ENCODE measurements at places on chromosomes 7 and 10.

- DNase-seq: no peak
Measured at GRCh38 chr10:17084258-17084657, 45.4 kb downstream of the CUBN start.

DNA sequence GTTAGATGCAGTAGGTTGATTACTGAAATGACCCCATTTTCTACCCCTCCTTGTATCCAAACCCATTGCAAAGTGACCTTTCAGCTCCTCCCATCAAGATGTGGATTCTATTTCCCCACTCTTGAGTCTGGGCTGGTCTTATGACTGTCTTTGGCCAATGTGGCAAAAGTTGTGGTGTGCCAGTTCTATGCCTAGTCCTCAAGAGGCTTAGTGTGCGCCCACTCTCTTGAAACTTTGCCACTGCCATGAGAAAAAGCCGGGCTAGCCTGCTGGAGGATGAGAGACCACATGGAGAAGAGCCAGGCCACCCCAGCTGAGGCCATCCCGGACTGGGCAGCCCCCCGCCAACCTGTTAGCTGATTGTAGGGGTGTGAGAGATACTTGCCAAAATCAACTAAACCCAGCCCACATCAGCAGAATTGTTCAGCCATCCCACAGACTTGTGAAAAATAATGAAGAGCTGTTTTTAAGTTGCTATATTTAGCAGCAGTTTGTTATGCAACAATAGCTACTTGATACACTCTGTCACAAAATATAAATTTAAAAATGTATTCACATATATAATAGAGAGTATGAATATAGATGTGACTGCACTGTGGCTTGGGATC is 131.0 kb upstream of the PALS2 start:
- no peak for DNase-seq

DNA sequence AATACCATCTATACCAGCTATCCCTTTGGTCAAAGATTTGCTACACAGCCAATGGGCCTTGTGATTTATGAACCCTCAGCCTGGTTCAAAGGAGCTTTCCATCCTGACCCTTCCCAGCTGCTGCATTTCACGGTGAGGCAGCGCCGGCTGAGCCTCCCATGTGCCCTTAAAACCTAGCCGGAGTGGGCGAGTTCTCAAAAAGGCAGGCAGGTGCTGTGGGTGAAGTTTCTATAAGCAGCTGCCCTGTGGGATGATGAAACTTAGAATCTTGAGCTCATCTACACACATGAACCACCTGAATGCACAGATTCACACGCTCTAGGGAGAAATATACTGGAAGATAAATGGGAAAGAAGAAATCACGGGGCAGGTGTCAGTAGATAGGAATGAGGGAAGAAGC is 224.7 kb downstream of the MLLT10 start:
- no peak for DNase-seq

- no peak for DNase-seq
Measured at GRCh38 chr7:94832051-94832450, 75.3 kb upstream of the PPP1R9A start.

DNA sequence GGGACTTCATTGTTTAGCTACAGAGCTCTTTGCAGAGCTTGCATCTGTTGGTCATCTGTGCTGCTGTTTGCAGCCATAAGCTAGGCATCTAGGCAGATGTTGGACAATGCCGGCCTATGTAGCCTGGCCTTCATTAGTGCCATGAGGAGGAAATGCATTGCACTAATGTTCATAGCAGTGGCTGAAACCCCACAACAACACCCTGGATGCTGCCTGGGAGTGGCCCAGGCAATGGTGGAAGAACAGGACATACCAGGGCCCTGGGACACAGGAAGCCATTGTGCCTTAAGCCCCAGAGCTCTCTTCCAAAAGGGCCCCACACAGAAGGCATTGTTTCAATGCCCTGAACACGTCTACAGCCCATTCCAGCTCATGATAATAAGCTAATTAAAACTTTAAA is 131.5 kb upstream of the LYZL1 start:
- no peak for DNase-seq

DNA sequence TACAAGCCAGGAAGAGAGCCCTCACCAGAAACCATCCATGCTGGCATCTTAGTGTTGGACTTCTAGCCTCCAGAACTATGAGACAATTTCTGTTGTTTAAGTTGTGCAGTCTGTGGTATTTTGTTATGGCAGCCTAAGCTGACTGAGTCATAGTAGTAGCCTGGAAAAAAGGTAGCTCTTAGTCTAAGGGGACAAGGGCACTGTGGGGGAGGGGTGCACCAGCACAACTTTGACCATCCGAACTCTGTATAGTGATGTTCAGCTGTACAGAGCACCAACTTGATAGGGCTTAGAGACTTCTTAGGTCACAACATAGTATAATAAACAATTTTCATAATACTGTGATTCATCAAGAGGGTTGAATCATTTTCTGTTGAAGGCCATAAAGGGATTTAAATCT is 14.3 kb downstream of the EIF4EBP2 start:
- DNase-seq: no peak

DNA sequence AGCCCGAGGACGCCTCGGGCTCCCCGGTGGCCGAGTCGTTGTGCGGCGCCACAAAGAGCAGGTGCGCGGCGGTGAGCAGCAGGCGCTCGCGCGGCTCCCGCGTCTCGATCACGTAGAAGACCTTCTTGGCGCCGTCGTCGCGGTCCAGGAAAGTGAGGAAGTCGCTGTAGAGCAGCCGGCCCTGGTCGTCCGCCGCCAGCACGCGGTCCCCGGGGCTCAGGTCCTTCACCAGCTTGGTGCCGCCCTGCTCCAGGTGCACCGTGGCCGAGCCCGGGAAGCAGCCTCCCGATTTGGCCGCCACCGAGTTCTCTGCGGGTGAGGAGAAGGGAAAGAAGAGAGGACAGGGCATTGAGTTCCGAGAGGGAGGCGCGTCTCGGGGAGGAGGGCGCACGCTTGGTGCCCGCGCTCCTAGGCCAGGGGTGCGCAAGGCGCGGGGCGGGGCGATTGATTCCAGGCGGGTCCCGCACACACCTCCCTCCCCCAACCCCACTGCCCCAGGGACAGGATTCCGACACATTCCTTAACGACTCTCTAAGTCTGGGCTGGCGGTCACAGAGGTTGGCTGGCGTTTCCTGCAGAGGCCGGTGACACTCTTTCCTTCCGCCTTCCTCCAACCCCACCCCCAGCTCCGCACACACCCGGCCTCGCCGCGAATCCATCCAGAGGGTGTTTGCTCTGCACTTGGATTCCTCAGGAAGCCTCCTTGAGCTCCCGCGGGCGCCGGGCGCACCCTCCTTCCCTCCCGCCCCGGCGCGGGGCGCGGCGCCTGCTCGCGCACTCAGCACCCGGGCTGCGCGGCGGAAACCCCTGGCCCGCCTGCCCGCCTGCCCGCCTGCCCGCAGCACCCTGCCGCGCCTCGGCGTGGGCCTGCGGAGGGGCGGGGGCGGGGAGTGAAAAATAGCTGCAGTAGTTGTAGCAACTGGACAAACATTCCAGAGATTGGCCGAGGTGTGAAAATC is 8.6 kb downstream of the SHH start:
- DNase-seq: no peak

DNA sequence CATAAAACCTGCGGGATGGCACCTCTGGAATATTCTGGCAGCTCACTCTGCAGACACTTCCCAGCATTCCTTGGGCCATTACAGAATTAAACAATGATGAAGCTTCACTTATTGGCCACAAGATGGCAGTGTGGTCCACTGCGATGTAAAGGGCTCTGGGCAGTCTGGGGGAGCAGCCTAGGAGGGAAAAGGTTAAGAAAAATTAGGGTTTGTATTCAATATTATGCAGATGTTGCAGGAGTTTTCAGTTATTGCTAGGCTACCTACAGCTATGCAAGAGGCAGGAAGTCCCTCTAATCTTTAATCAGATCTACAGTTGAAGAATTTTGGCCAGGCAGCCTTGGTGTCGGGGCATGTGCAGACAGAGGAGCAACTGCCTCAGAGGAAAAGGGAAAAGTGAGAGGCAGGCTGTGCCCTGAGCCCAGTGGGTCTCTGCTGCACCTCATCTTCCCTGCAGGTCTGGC is 233.2 kb upstream of the PRSS1 start:
- DNase-seq: no peak

DNA sequence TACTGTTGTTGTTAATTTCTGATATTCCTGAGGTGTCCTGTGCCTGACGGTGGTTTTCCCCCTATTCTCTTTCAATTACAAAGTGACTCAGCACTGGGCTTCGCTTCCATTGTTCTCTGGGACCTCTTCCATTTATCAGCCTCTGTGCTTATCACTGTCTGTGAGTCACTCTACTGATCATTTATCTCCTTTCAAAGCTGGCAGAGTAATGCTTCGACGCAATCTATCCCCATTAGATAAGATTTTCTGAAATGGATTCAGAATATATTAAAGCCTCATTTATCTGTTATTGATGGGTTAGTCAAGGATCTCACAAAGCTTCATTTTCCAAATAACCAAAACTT is 679.2 kb downstream of the SDK1 start:
- DNase-seq: no peak

GRCh38 chr10:118496525-118496924 is 98.9 kb downstream of the PRLHR start:
- DNase-seq: no peak

- DNase-seq: no peak
Measured at GRCh38 chr7:26162431-26162830, 10.4 kb downstream of the NFE2L3 start.

DNA sequence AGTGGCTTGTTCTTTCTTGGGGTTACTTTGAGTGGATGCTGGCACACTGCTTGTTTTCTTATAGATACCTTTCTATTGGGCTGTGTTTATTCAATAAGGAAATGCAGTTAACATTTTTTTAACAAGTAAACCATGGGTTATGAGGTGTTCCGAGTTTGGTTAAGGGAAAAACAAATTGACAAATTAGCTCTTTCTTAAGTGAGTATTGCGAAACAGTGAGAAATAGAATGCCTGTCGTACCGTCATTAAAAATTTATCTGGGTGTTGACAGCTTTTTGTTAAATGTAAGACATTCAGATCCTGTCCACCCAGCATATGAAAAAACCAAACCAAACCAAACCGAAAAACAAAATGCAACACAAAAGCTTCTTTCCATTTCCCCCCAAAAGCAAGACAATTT is 6.2 kb downstream of the CUX1 start:
- DNase-seq: no peak

DNA sequence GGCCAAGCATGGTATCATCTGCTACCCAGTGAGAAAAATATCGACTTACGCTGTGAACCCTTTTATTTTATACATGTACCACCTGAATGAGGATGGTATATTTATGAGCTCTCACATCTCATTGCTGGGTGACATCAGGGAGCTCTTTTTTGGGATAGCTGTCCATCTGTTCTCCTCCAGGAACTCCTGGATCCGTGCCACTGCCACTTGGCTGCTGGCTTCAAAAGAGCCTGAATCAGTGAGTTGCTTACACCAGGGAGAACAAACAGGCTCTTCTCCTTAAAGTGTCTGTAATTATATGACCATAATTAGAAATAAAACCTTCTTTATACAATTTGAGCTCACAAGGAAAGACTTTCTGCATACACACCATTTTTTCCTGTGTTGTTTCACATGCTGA is 106.2 kb downstream of the KAT6B start:
- no peak for DNase-seq

GRCh38 chr7:92645114-92646061 is 55.2 kb upstream of the FAM133B start:
- no peak for DNase-seq

GRCh38 chr7:131238347-131238931 is 89.2 kb upstream of the MKLN1 start:
- DNase-seq: no peak

DNA sequence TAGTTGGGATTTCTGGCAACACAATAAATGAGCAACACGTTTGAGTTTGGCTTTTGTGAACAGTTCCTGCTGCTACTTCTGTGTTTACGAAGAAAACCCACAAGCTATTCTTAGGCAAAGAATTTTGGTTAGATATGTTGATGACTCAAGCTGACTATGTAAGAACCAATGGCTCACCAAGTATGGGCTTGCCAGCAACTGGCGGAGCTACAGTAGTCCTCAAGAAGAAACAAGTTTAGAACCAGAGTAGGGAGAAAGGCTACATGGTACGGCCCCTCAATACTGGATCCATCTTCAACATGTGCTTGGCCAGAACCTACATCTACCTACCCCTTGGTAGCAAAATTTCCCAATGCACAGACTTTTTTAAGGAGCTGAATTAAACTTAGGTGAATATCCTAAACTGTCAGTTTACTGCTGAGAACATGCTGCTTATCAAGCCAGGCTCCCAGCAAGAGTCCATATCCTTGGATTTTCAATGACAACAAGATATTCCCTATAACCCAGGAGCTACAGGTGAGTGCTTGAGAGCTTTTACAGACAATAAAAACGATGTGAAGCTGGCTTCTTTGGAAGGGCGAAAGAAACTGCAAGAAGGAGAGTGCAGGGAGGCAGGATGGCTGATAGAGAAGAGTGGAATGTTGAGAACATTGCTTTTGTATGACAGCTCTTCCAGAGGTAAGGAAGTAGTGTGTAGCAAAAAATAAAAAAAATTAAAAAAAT is 74.3 kb upstream of the ASAH2 start:
- no peak for DNase-seq

GRCh38 chr7:158959954-158960353 is 103.6 kb downstream of the DYNC2I1 start:
- no peak for DNase-seq

GRCh38 chr7:105800849-105801534 is 75.4 kb downstream of the ATXN7L1 start:
- DNase-seq: no peak

DNA sequence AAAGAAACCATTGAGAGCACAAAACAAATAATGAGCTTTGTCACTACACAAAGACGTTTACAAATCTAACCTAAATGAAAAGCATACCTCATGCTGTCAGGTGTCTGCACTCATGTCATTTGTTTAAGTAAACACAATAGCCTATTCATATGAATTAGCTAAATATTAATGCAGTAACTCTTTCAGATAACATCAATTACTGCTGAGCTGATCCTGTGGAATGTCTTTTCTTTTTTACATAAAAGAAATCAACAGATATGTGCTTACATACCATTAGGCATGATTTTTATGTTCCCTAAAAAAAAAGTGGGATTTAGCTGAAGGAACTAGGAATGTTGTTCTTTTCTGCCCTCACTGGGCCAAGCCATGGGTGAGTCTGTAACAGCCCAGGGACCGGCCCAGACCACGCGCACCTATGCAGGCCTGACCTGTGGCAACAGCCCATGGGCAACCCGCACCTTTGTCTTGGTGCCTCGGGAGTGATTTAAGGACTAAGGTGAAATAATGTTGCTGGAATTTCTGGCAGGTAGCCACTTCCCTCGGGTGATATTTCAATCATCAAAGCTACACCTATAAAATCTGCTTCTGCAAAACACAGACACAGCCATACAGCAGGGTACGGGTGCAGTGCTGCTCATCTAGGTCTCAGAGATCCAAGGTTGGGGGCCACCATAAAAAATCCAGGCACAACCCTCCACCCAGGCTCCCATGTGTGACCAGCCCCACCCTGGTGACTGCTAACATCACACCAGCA is 44.6 kb downstream of the FGFR2 start:
- no peak for DNase-seq

DNA sequence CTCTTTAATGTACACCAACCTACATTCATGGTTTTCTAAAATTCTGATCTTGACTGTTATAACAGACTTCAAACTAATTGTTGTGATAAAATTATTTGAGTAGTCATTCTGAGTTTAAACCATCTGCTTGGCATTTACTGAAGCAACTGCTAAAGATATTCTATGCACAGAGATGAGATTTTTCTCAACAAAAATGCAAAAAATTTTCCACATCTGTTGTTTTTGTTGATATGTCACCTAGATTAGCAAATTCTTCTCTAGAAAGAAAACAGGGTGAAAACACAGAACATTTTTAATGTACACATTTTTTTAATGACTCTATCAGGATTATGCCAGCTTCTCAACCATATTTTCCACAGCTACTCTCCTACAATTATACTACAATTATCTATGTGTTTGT is 42.7 kb downstream of the ARHGAP12 start:
- no peak for DNase-seq

- no peak for DNase-seq
Measured at GRCh38 chr7:123023126-123023525, 27.6 kb upstream of the TAS2R16 start.

Data from activated CD4-positive, CD25-positive, alpha-beta regulatory T cell treated with anti-CD3 and anti-CD28 coated beads, Interleukin-2, amount 50 U/mL, for 72 hours (primary cell).